Stimulated activated CD4-positive, alpha-beta T cell treated with anti-CD3 and anti-CD28 coated beads, TNF-alpha, amount 100 ng/mL, for 24 hours (primary cell): ENCODE measurements at places on chromosomes 2 and 18.

- DNase-seq: no peak
These were observed 62.5 kb upstream of the NFE2L2 start for GRCh38 chr2:177327009-177327408.

DNA sequence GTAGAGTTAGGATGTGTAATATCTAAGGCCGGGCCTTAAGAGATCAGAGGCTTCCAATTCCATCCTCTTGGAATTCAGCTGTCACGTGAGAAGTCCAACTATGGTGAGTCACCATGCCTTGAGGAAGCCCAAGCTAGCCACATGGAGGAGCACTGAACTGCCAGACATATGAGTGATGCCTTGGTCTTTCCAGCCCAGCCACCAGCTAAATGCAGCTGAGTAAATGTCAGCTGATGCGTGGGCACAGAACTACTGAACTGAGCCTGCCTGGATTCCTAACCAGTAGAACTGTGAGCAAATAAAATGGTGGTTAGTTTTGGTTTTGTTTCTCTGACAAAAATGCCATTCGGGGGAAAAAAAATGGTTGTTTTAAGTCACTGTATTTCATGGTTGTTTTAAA is 153.7 kb upstream of the SERTAD2 start:
- DNase-seq: peak; percentile 51

- DNase-seq: peak; percentile 22
These were observed 69.3 kb upstream of the MCFD2 start for GRCh38 chr2:46984642-46985476.

DNA sequence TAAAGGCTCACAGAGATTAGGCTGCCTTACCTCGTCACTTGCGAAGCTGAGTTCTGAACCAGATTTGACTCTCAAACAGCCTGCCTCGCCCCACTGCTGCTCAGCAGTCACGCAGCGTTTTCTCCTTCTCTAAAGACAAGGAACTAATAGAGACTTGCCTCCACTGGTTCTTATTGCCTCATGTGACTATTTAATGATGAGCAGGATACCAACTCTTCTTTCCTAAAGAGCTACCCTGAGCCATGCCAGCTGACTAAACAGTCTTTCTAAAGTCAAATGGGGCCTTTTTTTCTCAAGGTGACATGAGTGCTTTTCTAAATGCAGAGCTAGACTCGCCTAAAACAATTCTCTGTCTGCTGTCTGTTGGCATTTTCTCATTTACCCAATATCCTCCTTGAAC is 147.5 kb downstream of the NCKAP5 start:
- DNase-seq: no peak

- no peak for DNase-seq
These were observed 211.1 kb downstream of the TMEM163 start for GRCh38 chr2:134507697-134508096.

DNA sequence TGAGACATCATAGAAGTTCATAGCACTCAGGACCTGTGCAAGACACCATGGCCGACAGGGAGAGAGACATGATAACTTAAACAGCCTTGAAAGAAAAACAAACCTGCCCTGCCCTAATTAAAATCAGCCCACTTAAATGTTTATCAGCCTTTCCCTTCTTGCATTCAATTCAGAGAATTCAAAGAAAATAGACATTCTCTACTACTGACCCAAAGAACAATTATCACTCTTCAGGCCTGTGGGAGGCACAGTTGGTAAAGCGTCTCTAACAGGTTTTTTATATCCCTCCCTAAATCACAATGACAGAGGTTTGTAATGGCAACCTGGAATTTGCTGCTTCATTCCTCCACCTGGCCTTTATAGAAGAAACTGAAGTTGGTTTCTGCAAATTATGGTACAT is 1.7 kb downstream of the CDK15 start:
- no peak for DNase-seq

DNA sequence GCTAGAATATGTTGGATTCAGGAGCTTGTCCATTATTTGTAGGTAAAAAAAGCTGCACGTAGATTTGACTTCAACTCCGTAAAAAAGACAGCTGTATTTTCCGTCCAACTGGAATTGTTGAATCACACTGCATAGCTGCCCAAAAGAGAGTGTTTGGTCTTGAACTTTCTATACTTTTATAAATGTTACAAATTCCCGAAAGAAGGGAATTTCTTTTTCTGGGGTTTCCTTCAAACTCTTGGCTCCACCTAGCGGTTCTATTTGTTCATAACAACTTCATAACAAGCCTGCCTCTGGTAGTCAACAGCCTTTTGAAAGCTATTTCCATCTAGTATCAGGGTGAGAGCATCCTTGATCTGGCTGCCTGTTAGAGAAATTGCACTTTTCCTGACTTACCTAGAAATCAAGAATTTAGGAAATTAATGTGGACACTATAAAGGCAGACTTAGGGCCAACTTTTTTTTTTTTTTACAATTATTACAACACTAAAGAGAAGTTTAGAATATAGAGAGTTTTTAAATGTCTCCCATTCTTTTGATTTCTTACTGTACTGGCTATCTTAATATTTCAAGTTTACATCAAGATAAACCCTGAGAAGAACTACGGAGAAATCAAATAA is 48.1 kb downstream of the TMEM185B start:
- DNase-seq: no peak

DNA sequence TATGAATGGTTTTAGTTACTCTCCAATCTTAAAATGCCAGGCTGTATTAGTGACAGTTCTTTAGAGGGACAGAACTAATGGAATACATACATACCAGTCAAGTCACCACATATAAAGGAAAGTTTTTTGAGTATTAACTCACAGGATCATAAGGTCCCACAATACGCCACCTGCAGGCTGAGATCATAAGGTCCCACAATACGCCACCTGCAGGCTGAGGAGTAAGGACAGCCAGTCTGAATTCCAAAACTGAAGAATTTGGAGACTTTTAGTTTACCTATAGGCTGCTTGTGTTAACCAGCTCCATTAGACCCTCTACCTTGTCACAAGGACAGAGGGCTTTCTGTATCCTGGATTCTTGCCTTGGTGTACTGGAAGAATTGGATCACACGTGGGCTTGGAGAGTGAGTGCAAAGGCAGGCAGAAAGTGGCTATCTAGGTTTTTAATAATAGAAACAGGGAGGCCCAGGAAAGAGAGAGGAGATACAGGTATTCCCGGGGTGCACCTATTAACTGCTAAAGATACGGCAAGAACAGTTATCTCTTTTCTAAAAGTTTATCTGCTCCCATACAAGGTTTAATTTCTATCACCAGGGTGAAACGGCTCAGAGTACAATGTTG is 234.9 kb upstream of the CYRIA start:
- DNase-seq: no peak

DNA sequence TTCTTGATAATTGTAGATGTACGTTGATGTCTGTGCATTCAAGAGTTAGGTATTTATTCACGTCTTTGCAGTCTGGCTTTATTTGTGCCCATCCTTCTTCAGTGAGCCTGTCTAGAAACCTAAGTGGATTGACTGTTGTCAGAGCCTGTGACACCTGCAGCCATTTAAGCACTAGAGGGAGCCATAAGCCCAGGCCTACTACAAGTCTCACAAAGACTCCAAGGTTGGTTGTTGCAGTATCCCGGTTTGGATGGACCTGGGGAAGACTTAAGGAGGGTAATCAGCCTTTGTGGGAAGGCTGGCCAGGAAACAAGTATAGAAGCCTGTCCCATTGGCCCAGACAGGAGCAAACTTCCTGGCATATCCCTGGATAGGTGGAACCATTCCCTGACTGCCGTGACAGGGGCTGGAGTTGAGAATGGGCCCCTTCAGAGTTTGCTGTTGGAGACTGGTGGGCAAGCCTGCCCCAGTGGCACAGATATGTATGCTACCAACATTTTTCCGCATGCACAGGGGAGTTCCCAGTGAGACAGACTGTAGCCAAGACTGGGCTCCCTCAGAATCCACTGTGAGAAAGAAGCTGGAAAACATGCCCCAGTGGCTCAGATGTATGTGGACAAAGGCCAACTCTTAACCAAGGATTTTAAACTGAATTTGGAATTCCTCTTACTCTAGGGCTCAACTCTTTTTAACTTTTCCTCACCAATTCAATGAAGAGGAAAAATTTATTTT is 9.3 kb upstream of the LRRC30 start:
- DNase-seq: no peak

DNA sequence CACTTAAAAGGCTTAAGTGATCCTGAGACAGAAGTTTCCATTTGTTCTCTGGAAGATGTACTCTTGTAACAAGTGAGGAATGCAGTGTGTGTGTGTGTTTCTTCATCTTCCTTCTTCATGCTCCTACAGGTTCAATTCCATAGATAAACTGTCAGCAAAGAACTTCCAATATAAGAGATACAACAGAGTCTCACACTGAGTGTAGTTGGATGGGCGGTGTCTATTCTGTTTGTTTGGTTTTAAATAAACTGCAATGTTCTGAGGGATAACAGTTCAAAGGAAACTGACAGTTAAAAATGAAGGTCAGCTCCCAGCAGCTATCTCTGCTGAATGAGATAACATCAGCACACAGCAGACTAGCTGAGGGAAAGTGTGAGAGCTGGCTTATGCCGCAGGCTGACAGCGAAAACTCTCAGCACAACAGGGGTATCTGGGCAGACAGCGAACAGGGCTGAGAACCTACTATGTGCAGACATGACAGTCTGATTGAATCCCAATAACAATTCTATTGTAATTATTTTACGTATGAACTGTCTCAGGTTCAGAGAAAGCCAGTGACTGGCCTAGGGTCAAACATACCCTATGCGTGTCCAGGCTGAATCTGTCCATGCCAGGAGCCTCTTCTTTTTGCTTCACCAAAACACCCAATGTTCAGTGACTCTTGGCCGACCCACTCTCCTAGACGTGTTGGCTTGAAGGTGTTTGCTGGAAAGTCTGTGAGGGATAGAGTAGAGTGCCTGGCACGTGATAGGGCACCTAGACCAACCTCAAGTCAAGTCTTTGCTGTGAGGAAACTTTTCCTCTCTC is 201.9 kb upstream of the TRIB2 start:
- DNase-seq: no peak

DNA sequence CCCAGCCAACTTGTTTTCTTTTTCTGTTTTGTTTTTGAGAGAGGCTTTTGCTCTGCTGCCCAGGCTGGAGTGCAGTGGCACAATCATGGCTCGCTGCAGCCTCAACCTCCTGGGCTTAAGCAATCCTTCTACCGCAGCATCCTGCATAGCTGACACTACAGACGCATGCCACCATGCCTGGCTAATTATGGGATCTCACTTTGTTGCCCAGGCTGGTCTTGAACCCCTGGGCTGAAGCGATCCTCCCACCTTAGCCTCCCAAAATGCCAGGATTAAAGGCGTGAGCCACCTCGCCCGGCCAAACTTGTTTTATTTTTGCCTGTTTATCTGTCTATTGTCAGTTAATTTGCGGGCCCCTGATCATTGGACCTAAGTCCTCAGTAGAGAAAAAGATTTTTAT is 61.6 kb upstream of the MSH6 start:
- no peak for DNase-seq

GRCh38 chr2:129113776-129114175 is 795.1 kb upstream of the HS6ST1 start:
- DNase-seq: no peak

DNA sequence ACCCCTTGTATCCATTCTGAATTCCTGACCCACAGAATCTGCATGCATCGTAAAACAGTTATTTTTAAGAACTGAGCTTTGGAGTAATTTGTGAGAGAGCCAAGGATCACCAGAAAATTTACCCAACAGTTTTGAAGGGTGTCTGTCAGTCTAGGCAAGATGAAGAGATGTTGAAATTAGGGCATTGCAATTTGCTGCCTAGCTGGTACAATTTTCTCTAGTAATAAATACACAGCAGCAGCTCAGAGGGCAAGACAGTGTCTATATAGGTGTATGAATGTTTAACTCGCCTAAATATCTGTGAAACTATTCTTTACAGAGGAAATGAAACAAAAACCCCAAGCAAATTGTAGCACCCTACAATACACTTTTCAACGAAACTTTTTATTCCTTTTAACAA is 377.8 kb upstream of the POU3F3 start:
- DNase-seq: no peak

DNA sequence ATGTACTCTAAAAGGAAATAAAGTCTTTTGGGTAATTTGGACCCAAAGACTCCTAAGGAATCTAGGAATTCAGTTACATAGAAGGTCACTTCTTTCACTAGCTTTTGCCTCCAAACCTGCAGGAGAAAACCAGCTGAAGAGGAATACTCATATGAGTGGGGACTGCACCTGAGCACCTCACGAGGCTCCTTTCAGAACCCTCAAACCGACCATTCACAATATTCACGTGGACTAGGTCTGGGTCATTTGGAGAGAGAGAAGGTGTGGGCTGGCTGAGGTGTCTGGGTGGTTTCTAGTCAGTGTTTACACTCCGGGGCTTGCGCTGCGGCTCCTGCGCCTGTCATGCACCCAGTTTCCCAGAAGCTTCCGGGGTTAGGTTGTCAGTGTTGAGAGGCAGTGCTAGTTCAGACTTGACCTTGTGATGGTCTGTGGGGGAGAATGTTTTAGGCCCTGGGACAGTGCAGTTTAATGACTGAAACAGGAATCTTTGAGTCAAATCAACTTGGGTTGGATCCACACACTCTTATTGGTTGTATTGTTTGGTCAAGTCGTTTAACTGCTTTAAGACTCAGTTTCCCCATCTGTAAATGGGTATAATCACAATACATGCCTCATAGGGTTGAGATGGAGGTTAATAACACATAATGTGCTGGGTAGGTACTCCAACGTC is 78.4 kb downstream of the LIMS1 start:
- peak; percentile 62 for DNase-seq

GRCh38 chr2:41937921-41938708 is 109.7 kb upstream of the PKDCC start:
- no peak for DNase-seq

DNA sequence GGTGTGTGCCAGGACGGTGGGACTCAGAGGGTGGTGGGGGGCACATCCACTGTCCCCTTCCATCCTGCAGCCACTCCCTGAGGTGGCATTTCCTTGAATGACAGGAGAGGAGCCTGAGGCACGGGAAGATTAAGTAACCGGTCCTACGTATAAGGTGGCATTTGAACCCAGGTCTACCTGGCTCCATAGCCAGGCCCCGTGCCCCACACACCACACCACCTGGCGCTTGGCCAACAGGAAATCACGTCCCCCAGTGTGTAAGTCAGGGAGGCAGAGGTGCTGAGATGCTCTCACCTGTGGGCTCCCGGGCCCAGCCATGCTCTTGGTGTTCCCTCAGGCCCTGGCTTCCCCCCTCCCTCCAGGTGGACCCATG is 53.7 kb downstream of the HPCAL1 start:
- no peak for DNase-seq

GRCh38 chr2:219289537-219290361 is 10.6 kb downstream of the DNAJB2 start:
- DNase-seq: no peak

GRCh38 chr18:56062931-56063330 is 474.9 kb upstream of the TCF4 start:
- no peak for DNase-seq

DNA sequence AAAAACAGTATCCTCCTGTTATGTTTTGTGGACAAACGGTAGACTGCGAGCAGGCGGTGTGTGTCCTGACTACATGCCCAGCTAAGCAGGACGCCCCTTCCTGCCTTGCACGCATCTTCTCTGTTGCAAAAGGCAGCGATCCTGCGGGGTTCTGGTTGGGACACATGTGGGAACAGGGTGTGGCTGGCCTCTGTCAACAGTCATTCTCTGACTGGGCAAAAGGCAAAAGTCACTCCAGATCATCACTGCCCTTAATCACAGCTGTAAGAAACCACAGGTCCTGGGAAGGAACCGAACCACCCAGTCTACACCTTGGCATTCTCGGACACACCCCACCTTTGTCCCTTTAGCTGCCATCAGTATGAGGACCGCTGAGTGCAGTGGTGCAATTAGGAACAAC is 44.3 kb upstream of the TMEM87B start:
- DNase-seq: no peak
